ENCODE measurements at places on chromosomes 11 and 22.

DNA sequence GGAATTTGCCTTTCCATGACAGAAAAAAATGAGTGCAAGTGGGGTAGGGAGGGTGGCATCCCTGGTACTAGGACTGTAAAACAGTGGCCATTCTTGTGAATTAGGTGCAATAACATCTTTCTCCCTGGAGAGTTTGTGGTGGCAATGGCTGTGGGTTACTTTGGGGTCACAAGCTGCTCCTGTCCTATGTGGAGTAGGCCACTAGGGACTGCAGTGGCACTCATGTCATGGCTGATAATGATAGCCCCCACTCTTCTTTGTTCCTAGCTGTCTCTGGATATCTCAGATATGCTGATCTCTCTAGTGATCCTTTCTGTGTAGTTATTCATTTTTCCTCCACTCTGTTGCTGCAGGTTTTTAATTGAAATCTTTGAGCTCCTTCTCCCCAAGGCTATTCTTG is 270.5 kb upstream of the CHORDC1 start:
- DNase-seq: no peak

- DNase-seq: no peak
Measured at GRCh38 chr11:27857014-27857413, 156.8 kb upstream of the BDNF start.

GRCh38 chr22:19917389-19918138 is 24.0 kb upstream of the COMT start:
- DNase-seq: no peak

- no peak for DNase-seq
Measured at GRCh38 chr22:49771266-49772065, 56.2 kb downstream of the BRD1 start.

DNA sequence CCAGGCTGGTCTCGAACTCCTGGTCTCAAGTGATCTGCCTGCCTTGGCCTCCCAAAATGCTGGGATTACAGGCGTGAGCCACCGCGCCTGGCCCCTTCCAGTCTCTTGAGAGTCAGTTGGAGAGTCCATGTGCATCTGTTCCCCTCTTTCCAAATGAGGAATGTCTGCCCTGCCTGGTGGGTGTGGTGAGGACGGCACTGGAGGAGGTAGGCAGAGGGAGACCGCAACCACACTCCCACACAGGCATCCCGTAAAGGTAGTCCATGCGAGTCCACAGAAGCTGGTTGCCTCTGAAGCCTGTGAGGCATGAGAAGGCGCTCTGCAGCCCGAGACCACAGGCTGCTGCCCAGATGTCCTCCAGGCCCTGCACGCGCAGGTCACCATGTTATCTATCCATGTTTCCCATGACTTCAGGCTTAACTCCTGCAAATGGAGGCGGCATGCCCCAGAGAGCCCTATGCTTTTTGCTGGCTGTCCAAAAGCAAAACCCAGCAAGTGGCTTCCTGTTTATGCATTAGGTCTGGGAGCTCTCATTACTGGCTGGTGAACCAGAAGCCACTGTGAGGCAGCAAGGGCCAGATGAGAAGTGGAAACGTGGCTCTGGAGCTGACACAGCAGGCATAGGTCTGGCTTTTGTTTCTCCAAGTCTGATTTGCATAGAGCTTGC is 43.4 kb downstream of the GRIK4 start:
- DNase-seq: no peak

Measured in fibroblast of pulmonary artery (primary cell).